Panc1 (cell line): ENCODE measurements at places on chromosomes 7 and 10.

- DNase-seq, result no peak
Measured at GRCh38 chr7:132755538-132756483, 179.5 kb upstream of the PLXNA4 start.

DNA sequence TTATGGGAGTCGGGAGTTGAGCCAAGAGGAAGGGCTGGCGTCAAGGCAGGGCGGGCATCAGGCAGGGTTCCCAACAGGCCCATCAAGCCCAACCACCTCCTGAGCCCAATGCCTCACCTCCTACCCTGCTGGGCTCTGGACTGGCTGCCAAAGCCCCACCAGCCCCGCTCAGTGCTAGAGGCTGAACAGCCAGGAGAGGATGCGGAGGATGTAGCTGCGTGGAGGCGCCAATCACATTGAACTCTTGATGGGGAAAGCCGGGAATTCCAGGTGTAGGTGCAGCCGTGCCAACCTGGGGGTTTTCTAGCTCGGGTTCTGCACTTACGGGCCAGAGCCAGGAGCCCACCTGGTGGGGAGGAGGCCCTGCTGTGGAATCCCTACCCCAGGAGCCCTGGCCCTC lies 12.9 kb downstream of the ATP5MF start:
- DNase-seq, result no peak

GRCh38 chr10:69439813-69440506 lies 11.3 kb upstream of the TSPAN15 start:
- no peak for DNase-seq

GRCh38 chr7:1666823-1667565 lies 3.1 kb upstream of the ELFN1 start:
- no peak for DNase-seq

- no peak for DNase-seq
Measured at GRCh38 chr7:159091041-159091440, 53.6 kb downstream of the VIPR2 start.

DNA sequence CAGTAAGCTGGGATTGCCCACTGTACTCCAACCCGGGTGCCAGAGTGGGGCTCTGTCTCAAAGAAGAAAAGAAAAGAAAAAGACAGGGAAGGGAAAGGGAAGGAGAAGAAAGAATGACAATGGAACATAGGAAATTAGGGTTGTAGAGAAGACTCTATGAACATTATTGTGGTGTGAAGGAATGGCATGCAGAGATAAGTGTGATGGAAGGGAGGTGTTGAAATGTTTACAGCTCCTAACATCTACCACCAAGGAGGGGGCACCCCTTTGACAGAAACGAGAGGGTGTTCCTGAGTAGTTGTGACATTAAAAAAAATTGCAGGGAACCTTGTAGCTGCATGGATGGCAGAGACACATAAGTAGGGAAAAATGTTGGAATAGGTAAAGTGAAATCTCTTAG lies 27.5 kb downstream of the AUTS2 start:
- DNase-seq, result no peak

DNA sequence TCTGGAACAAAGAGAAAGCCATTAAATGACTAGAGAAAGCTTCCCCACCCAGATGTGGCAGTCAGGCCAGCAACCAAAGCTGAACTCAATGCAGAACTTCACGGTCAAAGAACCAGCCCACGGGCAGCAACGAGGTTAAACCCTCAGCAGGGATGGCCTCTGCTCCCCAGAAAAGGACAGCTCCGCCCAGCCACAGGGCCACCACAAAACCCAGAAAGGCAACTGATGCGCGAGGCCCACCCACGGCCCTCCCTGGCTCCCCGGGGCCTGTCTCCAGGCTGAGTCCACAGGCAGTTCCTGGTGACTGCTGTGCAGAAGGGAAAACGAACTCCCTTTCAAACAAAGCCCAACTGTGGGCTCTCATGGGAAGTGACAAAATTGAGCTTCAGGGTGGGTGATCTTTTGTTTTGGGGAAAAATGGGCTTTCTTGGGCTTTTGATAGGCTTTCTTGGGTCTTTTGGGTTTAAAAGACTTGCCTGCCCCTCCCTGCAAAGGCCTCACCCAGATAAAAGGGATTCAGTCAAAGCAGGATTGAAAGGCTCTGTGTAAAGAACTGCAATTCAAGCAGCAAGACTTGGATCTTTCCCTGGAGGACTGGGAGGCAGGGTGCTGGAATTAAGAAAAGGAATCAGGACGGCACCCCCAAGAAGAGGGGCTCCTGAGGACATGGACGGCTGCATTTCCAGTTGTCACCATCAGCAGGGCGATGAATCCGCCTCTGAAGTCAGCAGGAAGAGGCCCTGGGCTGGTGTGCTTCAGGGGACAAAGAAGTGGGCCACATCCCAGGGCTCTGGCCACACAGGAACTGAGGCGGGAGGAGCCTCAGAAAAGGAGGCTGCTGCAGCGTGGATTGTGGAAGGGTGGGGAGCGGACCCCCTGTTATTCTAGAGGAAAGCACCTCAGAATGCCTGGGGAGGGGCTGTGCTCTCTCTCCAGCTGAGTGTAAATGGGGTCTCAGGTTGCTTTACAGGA lies 209.9 kb downstream of the USP6NL start:
- no peak for DNase-seq

DNA sequence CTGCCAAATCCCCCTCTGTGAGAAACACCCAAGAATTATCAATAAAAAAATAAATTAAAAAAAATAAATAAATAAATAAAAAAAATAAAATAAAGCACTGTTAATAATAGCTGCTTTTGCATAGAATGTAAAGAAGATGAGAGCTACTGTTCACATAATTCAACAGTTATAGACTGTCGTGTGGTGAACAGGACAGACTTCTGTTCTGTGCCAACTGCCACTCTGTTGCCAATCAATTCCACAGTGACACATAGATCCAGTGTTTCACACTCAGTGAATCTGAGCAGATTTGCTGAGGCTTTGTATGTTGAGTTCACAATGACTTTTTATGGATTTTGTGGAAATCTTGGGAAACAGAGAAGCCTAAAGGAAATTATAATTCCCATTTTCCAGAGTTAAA lies 14.9 kb downstream of the ARHGAP19 start:
- no peak for DNase-seq

DNA sequence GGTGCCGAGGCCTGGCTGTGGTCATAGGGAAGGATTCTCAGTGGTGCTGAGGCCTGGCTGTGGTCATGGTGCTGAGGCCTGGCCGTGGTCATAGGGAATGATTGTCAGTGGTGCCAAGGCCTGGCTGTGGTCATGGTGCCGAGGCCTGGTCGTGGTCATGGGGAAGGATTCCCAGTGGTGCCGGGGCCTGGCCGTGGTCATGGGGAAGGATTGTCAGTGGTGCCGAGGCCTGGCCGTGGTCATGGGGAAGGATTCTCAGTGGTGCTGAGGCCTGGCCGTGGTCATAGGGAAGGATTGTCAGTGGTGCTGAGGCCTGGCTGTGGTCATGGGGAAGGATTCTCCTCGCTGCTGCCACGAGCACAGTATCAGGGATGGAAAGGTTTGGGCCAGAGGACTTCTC lies 327.3 kb downstream of the ADARB2 start:
- DNase-seq, result no peak

GRCh38 chr7:70655694-70656093 lies 476.2 kb upstream of the GALNT17 start:
- DNase-seq, result no peak

DNA sequence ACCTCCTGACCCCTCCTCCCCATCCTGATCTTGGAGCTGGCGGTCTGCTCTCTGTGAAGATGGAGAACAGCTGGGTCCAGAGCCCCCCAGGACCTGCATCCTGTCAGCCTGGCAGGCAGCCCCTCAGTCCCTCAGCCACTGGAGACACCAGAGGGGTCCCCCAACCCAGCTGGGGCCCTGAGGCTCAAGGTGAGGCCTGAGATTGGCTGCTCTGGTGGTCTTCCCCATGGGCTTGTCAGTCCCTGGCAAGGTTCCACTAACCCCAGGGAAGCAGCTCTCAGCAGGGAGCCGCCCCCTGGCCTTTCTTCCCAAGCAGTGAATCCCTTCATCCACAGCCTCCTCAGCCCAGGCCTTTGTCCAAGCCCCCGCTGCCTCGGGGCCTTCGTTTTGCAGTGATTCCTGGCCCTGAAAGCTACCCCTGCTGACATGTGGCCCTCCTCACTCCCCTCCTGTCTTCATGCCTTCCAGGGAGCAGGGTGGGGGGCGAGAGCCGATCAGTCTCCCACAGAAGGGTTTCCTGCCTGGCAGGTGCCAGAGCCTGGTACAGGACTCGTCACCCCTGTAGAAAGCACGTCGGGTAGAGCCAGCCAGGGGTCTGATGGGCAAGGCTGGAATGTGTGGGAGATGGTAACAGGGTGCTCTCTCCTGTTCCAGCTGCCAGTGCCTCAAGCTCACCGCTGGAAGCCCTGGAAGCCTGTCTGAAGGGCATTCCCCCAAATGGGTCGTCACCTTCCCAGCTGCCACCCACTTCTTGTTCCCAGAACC lies 48.5 kb downstream of the ZNF467 start:
- no peak for DNase-seq

GRCh38 chr10:7337431-7338171 lies 73.2 kb downstream of the SFMBT2 start:
- no peak for DNase-seq

DNA sequence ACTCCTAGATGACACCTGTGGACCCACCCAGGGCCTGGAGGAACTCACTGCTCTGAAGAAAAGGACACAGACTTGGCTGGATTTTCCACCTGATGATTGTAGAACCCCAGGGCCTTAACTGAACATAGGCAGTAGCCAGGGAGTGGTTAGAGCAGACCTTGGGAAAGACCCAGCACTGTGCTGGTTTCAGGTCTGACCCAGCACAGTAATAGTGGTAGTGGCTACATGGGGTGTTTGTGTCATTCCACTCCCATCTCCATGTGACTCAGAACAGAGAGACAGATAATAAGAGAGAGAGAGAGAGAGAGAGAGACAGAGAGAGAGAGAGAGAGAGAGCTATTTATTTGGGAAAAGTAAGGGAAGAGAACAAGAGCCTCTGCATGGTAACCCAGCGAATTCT lies 239.1 kb upstream of the MEOX2 start:
- DNase-seq, result no peak

DNA sequence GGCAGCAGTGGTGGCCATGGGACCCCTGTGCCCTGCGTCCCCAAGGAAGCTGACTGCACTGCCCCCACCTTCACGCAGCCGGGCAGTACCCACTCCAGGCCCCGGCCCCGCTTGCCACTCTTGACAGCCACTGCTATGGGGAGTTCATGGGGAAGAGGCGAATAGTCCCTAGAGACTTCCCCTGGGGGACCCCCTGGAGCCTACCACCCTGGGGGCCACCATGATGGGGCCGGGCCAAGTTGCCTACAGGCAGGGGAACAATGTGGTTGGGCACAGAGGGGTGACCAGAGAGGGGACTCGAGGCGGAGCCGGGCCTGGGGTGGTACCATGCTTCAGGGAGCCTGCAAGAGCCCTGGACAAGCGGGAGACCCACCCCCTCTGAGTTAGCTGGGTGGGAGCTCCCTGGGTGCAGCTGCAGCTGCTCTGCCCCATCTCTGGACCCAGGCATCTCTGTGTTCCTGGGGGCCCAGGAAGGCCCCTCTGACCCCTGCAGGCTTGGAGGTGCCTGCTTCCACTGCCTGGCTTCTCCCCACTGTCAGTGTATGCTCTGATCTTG lies 567.6 kb downstream of the GRM8 start:
- no peak for DNase-seq

- DNase-seq, result no peak
Measured at GRCh38 chr7:138825049-138825721, 27.2 kb upstream of the ATP6V0A4 start.
